CD4-positive, alpha-beta T cell (primary cell): ENCODE measurements at places on chromosomes 6 and 20. TPM values are rescaled to one million over a fixed set of nuclear protein-coding genes. Genes with fewer than 3 reads are reported as not detected.

GRCh38 chr6:5367510-5367909 lies 106.2 kb downstream of the FARS2 start:
- DNase-seq: no peak

DNA sequence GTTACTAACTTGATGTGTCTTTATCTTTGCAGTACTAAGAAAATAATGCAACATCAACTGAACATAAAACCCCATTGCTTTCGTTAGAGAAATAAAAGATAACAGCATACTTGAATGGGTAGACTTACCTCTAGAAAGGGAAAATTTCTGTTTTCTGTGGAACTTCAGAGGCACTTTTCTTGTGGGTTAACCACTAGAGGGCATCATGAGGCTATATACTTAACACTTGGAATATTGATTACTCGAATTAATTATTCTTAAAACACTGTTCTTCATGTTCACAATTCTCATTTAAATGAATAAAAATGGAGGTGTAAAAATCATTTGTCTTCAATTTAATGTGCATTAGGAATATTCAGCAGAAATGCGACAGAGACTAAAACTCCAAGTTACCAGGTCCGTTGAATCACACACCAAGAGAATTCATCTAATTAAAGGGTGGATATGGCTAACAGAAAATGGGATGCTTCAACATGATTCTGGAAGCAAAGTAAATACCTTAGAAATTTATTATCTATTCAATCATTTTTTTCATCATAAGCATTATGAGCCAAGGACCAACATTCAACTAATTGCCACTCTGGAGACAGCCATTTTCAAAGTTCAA lies 330.8 kb upstream of the PREP start:
- no peak for DNase-seq

DNA sequence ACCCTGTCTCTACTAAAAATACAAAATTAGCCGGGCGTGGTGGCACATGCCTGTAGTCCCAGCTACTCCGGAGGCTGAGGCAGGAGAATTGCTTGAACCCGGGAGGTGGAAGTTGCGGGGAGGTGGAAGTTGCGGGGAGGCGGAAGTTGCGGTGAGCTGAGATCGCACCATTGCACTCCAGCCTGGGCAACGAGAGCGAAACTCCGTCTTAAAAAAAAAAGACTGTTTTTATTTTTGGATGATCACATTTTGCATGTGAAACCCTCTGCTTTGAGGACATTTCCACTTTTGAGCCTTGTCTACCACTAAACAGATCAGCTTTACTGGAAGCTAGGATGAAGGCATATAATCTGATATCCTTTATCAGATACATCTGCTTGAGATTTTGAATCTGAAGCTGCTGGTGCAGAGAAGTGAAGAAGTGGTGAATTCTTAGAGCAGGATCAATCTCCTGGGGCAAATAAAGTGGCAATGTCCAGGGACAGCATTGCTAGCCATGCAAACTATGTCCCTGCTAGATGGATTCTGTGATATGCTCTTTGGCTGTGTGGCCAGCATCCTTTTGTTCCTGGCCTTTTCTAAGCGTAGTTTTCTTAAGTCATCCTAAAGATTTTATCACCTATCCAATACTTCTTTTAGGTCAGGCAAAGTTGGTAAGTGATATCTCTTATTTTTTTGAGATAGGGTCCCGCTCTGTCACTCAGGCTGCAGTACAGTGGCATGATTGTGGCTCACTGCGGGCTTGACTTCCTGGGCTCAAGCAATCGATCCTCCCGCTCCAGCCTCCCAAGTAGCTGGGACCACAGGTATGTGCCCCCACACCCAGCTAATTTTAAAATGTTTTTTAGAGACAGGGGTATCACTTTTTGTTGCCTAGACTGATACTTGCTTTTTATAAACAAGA lies 23.3 kb downstream of the RBL1 start:
- no peak for DNase-seq

- no peak for DNase-seq
Observed at GRCh38 chr6:165091121-165091785, 218.2 kb downstream of the C6orf118 start.

GRCh38 chr6:139371421-139372203 lies 2.8 kb downstream of the CITED2 start:
- no peak for DNase-seq

DNA sequence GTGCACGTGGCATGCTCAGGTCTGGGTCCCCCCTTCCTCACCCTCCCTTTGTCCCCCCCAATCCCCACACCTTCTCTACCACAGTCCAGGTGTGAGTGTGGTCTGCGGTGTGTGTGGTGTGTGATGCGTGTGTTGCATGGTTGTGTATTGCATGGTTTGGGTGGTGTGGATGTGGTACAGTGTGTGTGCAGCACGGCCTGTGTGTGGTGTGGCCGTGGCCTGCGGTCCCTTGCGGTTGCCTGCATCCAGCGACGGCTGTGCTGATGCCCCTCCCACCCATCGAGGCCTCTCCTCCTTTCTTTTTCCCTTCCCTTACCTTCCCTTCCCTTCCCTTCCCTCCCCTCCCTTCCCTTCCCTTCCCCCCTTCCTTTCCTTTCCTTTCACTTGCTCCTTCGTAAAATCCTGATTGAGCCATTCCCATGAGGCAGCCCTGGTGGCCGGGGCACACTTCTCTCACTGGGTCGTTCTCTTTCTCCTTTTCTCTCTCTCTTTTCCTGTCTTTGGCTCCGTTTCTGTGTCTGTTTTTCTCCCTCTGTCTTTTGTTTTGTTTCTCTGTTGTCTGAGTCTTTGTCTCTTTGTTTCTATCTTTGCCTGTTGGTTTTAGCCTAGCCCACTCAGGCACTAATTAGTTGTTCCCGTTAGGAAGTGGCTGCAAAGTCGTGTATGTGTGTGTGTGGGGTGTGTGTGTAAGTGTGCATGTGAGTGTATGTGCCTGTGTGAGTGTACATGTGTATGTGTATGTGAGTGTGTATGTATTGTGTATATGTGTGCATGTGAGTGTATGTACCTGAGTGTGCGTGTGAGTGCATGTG lies 65.7 kb downstream of the SRC start:
- no peak for DNase-seq

DNA sequence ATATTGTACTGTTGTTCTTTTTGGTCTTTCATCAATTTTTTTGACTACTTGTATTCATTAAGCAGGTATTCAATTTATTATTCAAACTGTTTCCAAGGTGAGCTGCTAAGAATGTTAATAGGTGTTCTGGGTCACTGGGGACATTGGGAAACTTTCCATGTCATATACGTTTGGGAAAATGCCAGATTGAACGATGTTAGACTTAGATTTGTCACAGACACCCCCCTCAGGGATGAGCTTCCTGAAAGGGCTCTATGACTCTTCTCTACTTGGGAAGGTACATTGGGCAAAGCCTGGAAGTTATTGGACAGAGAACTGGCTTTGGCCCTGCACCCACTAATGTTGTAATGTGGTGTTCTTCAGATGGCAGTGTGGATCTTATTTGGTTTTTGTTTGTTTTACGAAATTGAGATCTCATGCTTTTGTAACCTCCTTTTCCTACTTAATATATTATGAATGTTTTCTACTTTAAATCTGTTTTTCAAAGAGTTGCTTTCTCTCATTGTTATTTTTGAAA lies 42.1 kb downstream of the PLCB4 start:
- DNase-seq: no peak

GRCh38 chr6:105646391-105646867 lies 243.5 kb upstream of the PREP start:
- no peak for DNase-seq

DNA sequence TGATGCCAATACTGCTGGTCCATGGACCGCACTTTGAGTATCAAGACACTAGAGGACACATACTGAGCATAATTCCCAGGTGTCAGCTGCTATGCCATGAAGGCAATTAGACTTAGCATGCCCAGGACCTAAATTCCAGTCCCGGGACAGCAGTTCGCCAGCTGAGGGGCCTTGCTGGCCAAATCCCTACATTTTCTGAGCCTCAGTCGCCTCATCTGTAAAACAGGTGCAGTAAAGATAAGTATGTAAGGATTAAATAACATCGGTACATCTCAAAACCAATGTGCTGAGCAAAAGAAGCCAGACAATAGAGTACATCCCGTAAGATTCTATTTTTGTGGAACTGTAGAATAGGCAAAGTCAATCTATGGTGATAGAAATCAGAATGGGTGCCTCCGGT lies 1.0 kb downstream of the BFSP1 start:
- no peak for DNase-seq

The HCK gene
- 1.0 TPM for total RNA-seq
